DMS53 (cell line): ENCODE measurements at places on chromosomes 5 and 9.
A peak's percentile ranks its signal among the peaks of the same experiment; 100 is the strongest.

- DNase-seq, result no peak
Observed at GRCh38 chr9:78005231-78006002, 26.2 kb downstream of the GNAQ start.

DNA sequence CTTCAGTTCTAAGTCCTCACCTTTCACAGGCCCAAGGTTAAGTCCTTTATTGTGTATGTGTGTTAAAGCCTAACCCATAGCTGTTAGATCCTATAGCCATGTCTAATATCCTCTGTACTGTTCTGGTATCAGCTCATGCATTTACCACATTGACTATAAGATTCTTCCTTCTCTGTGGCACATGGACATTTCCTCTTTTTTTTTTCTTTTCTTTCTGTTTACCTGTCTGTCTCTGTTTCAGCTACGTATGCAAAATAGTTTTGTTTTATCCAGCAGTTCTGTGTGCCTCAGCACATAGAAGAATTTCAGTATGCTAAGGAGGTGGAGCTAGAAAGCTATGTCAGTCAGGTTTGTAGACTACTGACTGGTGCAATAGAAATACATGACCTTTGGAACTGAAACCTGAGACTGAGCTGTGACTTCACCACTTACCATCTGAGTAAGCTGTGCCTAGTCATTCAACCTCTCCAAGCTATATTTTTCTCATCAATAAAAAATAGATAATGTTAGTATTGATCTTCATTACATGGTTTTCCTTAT is 155.6 kb upstream of the VLDLR start:
- DNase-seq, result peak; percentile 87

GRCh38 chr9:91047993-91048607 is 246.5 kb downstream of the SYK start:
- DNase-seq, result no peak

DNA sequence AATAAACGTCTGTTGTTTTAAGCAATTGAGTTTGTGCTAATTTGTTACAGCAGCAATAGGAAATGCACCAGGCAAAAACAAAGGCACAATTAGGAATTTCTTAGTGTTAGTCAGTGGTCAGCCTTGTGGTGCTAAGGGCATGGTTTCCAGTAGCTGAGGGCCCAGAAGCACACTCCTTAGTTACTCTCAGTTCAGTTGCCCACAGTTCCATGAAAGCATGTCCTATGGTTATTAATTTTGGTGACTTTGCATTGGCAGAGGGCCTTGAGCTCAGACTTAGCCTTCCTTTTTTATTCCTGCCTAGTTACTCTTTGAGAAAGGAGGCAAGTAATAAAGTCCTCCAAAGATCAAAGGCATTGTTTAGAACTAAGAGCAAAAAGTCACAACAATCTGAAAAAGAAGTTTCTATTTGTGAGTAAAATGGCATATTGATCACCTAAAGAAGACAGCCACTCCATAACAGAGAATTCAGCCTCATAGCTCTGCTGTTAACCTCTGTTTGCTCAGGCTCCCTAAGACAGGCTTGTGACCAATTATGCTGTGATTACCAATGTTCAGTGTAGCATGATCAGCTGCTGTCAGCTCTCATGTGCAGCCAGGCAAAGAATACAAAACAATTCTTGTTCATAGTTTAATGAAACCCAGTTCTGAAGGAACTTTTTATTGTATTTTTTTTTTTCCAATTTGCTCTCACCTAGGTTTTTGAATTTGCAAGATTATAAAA is 57.0 kb upstream of the MROH2B start:
- DNase-seq, result peak; percentile 13

- DNase-seq, result no peak
Observed at GRCh38 chr5:73176250-73176649, 3.3 kb downstream of the TMEM174 start.

DNA sequence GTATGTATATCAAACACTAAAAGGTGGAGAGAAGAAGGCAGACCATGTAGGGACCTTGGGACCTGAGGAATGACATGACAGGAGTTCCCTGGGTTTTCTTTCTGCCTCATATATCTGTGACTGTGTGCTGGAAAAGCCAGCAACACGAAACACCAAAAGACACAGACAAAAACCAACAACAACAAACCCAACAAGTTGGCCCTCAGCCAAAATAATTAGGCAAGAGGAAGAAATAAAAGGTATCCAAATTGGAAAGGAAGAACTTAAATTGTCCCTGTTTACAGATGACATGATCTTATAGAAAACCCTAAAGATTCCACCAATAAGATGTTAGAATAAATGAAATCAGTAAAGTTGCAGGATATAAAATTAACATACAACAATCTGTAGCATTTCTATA is 21.7 kb downstream of the ABO start:
- no peak for DNase-seq

DNA sequence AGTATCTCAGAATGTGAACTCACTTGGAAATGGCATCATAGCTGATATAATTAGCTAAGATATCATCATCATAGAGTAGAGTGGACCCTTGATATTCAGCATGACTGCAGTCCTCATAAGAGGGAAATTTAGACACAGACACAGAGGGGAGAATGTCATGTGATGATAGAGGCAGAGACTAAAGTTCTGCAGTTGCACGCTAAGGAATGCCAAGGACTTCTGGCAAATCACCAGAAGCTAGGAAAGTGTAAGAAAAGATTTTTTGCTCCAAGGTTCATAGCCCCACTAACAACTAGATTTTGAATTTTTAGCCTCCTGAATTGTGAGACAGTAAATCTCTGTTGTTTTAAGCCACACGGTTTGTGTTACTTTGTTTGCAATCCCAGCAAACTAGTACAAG is 612.6 kb upstream of the ST8SIA4 start:
- no peak for DNase-seq

DNA sequence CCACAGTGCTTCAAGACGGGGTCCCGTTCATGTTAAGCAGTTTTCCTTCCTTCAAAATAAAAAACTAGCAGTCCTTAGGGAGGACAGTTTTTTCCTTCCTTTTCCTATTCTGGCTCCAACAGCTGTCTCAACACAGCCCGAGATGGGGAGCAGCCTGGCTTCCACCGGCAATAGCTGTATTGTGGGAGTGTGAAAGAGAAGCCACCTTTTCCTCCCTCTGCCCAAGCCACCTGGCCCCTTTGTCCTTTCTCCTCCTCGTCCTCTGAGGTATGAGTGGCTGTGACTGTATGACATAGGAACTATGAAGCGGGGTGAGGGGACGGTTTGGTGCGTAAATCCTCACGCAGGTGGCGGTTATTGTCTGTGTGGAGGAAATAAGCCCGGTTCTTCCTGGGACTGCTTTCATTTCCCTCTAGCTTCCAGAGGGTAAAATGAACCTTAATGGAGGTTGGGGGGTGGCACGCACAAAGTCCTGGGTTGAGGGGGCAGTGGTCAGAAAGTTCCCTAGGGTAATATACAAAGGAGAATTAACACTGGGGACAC is 292.0 kb upstream of the DMRT1 start:
- no peak for DNase-seq

GRCh38 chr5:19713740-19714139 is 274.3 kb downstream of the CDH18 start:
- DNase-seq, result peak; percentile 77

DNA sequence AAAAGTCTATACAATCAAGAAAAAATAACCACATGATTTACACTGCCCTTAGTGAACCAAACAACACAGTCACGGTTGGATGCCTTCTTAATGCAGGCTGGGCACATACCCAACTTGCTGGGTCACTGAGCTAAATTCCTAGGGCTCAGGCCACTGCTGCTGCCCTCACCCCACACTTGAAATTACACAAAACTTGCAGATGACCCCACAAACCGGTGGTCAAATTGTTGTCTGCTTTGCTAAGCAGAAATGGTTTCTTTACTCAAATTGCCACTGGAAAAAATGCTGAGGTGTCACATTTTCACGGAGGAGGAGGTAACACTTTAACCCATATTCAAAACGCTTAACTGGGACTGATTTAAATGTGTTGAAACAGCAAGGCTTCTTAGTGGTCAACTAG is 62.4 kb downstream of the HMHB1 start:
- peak; percentile 56 for DNase-seq

GRCh38 chr5:156920042-156920860 is 42.8 kb downstream of the TIMD4 start:
- no peak for DNase-seq
